Fibroblast of skin of scalp (primary cell): ENCODE measurements at places on chromosomes 5 and 9.

DNA sequence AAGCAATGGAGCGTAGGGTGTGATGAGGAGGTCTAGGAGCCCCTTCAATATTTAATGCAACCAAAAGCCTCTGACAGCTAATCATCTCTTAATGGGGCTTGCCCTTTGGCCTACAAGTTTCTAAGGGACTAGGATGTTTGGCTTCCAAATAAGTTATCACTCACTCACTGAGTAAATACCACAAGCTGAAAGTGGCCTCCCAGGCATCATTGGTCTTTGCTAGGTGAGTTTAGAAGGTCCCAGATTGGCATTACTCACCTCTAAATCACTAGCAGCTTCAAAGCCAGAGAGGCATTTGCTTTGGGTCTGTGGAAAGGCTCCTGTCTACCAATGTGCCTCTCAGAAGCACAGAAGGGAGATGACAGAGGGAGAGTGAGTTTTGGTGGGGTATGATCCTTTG is 344.2 kb downstream of the NTRK2 start:
- DNase-seq: no peak

- DNase-seq: no peak
Measured at GRCh38 chr9:16708656-16709435, 161.6 kb downstream of the BNC2 start.

DNA sequence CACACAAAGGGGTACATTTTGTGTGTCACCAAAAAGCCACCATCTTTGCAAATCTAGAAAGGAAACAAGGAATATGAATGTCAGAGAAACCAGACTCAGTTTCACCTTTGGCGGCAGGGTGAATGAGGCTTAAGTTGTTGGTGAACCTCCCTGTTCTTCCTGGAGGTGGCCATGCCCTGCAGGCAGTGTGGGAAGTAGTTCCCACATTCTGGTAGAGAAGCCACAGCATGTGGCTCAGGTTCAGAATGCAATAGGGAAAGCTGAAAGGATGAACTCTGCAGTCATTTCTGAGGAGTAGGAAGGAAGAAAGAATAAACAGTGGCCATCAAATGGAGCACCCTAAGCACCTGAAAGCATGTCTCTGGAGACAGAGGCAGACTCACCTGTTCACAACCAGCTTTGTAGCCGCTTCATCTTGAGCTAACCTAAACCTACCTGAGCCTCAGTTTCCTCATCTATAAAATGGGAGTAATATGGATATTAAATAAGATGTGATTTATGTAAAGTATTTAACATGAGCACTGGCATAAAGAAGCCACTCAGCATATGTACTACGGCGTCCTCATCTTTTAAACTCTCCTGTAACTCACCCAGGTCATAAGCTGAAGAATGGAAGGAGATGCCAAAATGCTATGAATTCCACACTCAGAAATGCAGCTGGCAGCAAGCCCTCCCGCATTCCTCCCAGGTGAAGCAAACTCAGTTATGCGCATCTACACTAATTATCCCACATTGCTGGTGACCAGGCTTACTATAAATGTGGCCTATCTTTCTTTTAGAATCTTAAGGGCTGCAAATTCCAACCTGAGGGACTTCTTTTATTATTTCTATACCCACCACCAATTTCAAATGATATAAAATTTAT is 86.0 kb downstream of the ZNF608 start:
- DNase-seq: no peak

DNA sequence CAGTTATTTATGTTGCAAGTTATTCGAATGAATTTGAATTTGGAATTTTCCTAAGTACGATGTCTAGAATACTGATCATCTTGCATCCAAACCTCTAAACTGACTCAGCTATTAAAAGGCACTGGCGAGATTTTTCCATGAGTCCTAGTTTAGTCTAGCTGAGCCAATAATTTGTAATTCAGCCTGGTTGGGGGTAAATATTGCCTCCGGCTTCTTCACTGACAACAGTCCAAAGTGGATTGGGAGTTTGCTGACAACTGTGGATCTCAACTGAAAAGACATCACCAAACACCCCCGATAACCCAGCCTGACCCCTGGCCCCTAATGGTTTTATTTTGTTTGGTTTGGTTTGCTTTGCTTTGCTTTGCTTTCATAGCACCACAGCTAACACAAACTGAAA is 189.8 kb upstream of the DAPK1 start:
- no peak for DNase-seq

- no peak for DNase-seq
Measured at GRCh38 chr9:26471261-26471660, 421.3 kb downstream of the CAAP1 start.

DNA sequence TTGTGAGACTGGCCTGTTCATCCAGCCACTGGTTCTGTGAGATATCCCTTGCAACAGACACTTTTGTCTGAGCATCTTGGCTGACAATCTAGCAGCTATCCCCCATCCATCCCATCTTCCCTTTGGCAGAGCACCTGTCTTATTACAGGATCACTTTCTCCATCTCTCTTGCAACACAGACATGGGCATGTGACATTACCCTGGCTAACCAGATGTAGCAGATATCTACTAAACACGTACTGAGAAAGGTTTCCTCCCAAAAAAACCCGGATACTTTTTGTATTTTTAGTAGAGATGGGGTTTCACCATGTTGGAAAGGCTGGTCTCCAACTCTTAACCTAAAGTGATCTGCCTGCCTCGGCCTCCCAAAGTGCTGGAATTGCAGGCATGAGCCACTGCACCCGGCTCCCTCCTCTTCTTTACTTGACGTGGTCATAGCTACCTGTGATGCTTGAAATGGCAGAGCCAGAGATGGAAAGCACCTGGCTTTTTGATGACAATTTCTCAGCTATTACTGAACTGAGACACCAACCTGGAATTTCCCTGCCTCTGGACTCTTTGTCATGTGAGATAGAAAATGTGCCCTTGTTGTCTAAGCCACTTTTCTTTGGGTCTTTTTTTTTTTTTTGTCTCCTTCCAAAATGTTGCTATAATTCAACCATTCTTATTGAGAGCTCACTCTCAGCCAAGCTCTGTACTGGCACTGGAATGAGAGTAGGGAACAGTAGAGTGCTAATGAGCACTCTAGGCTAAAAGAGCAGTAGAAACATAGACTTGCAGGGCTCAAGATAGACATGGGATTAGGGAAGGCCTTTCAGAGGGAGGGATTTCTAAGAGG is 32.6 kb downstream of the FNBP1 start:
- DNase-seq: no peak

DNA sequence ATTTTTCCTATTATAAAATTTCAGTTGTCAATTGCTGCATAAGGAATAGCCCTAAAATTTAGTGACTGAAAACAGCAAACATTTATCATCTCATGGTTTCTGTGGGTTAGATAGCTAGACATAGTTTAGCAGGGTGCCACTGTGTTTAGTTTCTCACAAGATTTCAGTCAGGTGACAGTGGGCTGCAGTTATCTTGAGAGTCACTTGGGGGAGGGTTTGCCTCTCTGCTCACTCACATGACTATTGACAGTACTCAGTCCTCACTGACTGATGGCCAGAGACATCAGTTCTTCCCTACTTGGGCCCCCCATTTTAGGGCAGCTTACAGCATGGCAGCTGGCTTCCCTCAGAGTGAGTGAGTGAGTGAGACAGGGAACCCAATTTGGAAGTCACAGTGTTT is 42.0 kb downstream of the PBX3 start:
- no peak for DNase-seq

DNA sequence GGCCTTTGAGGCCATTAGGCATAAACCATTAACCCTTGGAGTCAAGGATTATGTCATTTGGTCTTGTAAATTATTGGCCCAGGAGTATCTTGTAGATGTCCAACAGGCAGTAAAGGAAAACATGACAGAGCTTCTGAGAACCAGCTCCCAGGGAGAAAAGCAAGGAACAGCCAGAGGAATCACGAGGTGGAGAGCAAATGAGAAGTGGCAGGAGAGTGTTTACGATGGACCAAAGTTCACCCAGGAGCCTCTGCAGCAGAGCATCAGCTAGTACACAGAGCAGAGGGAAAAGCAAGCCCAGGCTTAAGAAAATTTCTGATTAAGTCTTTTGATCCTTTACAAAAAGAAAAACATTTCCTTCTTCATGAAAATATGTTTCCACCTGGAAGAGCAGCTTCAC is 206.2 kb downstream of the NDUFS4 start:
- no peak for DNase-seq

DNA sequence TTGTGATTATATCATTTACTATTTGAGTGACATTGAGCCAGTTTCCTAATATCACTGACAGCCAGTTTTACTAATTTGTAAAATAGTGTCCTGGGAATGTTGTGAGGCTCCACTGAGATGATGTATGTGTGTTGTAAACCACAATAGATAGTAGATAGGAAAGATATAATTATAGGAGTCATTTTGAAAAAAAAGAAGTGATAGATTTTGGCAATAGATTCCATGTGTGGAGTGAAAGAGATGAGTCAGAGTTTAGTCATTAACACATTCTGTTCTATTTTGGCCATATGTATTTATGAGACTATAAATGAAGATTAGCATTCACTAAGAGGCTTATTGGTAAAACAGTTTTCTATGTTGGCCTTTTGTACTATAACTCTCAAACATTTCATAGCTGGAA is 388.2 kb downstream of the FAM170A start:
- DNase-seq: peak; percentile 51

GRCh38 chr5:157761690-157762621 is 18.4 kb downstream of the LSM11 start:
- peak; percentile 74 for DNase-seq

DNA sequence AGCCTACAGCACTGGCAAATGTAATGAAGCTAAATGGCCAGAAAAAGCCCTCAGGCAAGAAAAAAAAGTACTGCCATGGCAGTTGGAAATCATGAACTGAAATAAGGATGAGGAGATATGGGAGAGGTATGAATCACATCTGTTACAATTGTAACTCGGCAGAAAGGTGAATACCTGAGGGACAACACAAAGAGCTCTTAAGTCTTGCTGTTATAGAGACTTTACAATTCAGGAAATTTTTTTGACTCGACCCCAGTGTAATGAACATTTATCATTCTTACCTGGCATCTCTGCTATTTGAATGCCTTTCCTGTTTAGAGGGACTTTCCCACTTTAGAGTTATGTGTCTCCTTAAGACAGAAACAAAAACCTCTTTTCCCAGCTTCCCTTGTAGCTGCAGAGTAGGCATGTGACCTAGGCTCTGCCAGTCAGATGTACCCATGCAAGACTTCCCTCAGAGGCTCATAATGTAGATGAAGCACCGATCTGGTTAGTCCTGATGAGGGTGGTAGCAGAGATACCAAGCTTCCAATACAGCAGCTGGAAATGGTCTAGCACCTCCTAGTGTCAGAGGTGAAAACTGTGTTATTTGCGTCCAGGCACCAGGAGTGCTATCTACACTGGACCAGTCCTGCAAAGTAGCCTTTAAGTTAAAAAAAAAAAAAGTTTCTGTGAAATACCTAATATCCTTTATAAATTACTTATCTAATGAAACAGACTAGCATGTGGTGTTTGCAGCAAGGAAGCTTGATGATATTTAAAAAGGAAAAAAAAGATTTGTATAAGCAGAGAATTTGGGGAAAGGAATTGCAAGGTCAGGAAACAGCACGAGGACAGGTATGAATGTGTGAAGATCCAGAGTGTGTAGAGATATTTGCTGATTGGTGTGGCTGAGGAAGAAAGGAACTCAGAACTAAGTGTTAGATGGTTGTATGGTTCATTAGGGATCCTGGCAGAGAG is 146.9 kb upstream of the SLC1A3 start:
- DNase-seq: no peak

- DNase-seq: peak; percentile 38
Measured at GRCh38 chr5:84779186-84779585, 394.5 kb upstream of the EDIL3 start.

DNA sequence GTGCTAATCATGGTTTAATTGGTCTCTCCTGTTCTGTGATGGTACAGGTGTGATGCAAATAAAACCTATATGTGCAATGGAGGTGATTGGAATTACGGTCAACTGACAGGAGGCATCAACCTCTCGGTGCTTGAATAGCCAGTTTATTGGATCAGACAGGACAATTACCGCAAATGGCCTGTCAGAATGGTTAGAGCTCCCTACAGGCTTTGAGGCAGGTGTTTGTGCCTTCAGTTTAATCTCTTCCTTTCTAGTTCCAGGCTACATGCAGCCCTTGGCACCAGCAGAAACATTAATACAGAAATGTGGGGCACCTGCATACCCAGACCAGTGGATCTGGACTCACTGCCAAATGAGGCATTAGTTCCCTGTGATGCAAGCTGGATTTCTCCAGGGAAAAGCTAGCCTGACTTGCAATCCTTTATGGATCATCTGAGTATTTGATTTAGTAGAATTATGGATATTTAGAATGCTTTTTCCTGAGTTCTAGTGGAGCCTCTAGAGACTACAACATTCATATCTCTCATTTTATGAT is 128.6 kb downstream of the MAT2B start:
- DNase-seq: no peak

DNA sequence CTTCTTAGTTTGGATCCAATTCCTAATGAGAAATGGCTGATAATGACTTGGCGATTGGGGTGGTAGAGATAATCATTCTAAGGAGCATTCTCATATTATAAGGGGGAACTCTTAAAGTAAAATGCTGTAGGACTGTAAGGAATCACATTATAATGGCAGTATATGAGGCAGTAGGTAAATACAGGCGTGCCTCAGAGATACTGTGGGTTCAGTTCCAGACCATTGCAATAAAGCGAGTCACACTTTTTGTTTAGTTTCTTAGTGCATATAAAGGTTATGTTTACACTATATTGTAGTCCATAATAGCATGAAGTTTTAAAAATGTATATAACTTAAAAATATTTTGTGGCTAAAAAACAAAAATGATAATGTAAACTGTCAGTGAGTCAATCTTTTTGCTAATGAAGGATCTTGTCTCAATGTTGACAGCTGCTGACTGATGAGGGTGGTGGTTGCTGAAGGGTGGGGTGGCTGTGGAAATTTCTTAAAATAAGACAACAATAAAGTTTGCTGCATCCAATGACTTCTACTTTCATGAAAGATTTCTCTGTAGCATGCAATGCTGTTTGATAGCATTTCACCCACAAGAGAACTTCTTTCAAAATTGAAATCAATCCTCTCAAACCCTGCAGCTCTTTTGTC is 15.8 kb downstream of the NMUR2 start:
- DNase-seq: no peak

DNA sequence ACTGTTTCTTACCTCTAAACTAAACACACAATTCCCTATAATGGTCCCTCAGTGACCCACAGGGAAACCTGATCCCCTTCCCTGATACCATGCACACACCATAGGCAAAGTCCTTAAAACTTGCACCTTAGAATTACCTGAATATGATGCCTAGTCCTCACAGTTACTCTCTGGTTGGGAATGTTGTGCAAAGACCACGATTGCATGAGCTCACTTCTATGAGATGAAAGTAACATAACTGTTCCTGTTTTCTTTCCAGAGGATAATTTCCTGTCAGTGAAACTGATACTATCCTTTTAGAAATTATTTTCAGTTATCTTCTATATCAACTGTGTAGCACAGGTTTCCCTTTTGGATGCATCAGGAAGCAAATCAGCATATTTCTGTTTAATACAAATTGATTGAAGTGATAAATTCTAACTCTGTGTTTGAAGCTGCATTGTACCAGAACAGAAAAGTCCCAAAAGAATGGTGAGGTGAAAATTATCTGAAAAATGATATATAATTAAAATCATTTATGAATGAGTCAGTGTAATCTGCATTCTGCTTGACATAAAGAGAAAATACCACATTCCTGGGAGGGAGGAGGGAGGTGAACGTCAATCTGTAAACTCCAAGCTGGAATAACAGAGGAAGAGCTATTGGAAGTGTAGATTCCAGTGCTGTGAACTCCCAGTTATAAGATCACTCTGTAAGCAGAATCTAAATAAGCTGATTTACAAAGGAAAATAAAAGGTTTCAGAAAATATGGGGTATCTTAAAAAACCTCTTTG is 51.2 kb upstream of the TNFAIP8 start:
- DNase-seq: peak; percentile 41
